ENCODE measurements at places on chromosomes 3 and 15. TPM values are rescaled to one million over a fixed set of nuclear protein-coding genes. Genes with fewer than 3 reads are reported as not detected.

GRCh38 chr3:43640681-43641080 is 18.9 kb upstream of the ANO10 start:
- DNase-seq, result no peak

DNA sequence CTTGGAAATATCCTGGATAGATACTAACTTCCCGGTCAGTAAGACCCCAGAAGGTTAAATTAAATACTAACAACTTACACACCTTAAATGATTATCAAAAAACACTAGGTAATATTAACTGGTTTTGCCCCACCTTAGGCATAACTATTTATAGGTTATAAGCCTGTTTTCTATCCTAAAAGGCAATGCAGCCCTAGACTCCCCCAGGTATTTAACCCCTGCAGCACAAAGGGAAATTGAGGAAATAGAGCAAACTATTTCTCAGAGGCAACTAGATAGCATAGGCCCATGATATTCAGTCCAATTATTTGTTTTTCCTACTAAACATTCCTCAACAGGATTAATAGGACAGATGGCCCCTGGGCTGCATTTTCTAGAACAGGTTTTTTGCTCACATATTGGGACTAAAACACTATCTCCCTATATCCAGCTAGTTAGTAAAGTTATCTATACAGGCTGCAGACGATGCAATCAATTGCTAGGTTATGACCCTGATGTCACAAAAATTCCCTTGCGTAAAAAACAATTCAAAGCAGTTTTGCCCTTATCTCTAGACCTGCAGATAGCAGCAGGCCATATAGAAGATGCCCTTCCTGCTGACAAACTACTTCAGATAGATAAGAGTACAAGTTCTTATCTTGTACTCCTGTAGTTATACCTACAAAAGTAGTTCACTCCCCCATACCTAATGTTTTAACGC is 221.3 kb downstream of the DTWD1 start:
- DNase-seq, result no peak

DNA sequence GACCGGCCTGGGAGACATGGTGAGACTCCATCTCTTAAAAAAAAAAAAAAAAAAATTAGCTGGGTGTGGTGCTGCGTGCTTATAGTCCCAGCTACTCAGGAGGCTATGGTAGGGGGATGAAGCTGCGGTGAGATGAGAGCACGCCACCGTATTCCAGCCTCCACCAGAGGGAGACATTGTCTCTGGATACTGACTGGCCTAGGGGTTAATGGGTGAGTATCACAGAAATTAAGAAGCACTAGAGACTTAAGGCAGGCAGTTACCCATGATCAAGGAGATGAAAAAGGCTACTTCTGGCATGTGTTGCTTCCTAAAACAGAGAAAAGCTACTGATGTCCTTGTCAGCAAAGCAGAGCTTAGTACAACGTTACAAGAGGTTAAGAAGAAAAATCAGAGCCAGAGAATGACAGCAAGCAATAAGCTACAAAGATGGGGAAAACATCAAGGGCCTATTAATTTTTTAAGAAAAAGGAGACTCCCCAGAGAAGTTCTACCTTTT is 8.6 kb downstream of the TFRC start:
- DNase-seq, result peak; percentile 75

DNA sequence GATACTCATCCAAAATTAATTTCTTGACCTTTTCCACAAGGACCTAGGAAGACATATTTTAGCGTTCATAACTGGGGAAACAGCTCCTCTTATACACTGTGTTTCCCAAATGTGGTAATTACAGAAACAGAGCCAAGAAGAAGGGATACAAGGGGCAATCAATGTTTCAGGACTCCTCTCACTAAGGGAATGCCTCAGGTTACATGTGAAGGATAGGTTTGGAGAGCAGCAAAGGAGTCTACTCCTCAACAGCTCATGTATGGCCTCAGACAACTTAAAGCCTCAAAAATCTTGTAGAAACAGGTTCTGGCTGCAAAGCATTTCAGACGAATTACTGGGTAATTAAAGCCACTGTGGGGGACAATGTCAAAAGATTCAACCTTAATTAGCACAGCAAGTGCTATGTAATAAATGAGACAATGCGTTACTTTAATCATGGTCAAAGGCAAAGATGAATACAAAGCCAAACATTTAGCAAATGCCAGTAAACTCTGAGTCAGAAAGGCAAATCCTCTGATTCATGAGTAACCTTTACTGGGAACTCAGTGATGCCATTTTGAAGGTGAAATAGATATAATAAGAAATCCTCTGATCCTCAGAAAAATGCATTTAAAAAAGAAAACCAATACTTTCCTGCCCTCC is 1111.2 kb downstream of the TUSC7 start:
- DNase-seq, result no peak

DNA sequence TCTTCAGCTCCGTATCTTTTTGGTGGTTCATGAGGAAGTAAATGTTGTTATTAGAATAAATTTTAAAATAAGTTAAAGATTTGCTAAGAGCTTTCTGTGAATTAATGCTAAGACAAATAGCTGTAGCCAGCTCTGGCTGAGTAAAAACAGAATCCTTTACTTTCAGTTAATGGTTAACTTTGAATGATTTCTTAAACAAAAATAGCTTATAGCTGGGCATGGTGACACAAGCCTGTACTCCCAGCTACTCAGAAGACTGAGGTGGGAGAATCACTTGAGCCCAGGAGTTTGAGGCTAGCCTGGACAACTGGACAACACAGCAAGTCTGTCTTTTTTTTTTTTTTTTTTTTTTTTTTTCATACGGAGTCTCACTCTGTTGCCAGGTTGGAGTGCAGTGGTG is 25.0 kb downstream of the TCAIM start:
- no peak for DNase-seq

GRCh38 chr3:175398676-175399075 is 539.5 kb downstream of the NAALADL2 start:
- DNase-seq, result no peak

The RARRES1 gene
- not detected for total RNA-seq

The CCDC39 gene
- not detected for total RNA-seq

The RTF1 gene
- 26.8 TPM for total RNA-seq

The SAMMSON gene
- not detected for total RNA-seq

The SIAH2 gene
- total RNA-seq, result 91.1 TPM
